ENCODE measurements at places on chromosomes 16 and 17.

DNA sequence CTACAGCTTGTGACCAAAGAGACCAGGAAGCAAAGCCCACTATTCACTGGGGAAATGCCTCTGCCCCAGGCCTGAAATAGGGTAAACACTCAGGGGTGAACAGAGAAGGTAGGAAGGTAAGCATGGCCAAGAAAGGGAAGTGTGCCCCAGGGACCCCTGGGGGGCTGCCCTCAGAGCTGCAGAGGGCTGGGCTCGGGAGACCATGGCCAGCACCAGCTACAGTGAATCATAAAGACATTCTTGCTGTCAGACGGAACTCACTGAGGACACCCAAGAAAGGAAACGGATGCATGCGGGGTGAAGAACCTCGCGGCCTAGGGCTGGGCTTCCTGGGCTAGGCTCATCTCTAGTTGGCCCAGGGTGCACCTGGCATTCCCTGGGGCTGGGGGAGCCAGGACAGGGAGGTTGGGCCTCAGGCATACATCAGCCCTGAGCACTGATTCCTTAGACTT is 9.6 kb downstream of the HIC1 start:
- no peak for DNase-seq

GRCh38 chr16:2726923-2727322 is 6.9 kb upstream of the PRSS27 start:
- no peak for DNase-seq

GRCh38 chr17:39018267-39019134 is 51.3 kb upstream of the FBXO47 start:
- no peak for DNase-seq

GRCh38 chr16:87383505-87384161 is at the start of gene FBXO31:
Gene FBXO31, minus strand, starts transcription at chr16:87383776. Its CDS starts 32 bp downstream, at chr16:87383744.
- peak; percentile 86 for DNase-seq

DNA sequence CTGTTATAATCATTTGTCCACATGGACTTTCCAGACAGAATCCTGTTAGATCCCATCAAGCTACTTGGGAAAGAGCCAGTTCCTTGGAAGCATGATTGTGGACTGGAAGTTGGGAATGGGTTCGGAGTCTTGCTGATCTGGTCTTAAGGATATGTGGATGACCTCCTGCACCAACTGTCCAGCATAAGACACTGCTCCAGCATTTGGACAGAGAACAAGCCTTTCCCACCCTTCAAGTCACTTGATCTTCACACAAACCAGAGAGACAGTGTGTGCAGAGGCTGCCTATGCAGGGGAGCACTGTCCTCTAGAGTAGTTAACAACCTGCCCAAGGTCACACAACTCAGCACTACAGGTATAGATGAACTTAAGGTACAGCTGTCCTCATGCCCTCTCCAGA is 5.8 kb upstream of the MT1B start:
- DNase-seq: no peak

- DNase-seq: no peak
Measured at GRCh38 chr17:35291802-35292201, 48.9 kb downstream of the SLFN5 start.

DNA sequence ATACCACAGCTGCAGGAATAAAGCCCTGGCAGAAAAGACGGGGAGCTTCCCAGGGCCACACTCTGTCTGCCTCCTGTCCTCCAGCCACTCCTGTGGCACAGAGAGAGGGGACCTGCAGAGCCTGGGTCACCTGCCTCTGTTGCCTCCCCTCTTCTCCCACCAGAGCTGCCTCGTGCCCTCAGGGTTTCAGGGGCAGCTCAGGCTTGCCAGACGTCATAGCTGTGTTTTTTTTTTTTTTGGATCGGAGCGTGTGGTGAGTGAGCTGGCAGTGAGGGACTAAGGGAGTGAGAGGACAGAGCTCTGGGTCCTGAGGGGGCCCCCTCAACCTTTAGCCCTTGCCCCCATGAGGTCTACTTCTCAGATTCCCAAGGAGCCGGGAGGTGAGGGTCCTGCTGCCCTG is 2.1 kb downstream of the PIK3R6 start:
- no peak for DNase-seq

DNA sequence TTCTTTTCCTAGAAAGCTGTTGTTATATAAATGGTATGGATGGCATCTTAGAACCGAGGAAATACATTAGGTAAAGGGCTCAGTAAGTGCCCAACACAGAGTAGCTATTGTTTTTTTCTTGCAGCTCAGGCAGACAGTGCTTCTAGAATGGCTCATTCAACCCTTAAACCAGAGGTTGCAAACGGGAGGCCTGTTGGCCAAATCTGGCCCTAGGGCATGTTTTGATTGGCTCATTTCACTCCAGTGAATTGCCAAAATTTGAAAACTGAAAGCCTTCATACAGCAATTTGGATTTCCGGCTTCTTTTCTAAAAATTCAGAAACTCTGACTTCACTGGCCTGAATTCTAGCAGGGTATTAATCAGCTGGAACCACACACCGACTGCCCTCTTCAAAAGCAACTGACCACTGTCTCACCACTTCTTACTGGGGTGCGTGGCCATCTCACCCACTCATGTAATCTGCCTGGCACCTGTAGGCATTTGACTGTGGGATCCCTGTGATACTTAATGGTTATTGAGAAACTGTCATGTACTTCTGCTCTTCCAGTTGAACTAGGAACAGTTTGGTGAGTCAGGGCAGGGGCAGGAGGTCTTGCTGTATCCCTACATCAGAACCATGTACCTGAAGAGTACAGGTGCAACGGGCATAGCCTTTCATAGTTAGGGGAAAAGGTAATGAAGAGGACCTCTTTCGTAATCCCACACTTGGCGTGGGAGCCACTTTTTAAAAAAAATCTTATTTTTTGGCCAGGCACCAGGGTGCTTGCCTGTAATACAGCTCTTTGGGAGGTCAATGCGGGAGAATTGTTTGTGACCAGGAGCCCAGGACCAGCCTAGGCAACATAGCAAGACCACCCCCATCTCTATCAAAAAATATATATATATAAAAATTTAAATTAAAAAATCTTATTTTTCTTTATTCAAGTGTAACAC is 53.6 kb upstream of the SCNN1B start:
- no peak for DNase-seq

DNA sequence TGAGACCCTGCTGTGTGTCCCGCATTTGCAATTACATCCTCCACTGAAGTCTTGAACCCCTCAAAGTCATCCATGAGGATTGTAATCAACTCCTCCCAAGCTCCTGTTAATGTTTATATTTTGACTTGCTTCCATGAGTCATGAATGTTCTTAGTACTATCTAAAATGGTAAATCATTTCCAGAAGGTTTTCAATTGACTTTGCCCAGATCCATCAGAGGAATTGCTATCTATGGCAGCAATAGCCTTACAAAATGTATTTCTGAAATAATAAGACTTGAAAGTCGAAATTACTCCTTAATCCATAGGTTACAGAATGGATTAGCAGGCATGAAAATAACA is 2.5 kb upstream of the C16orf87 start:
- no peak for DNase-seq
